ENCODE measurements at places on chromosomes 11 and 22.

GRCh38 chr11:108561535-108561991 lies 32.0 kb downstream of the EXPH5 start:
- DNase-seq, result no peak

GRCh38 chr11:30311189-30311588 lies 11.7 kb upstream of the ARL14EP start:
- no peak for DNase-seq

DNA sequence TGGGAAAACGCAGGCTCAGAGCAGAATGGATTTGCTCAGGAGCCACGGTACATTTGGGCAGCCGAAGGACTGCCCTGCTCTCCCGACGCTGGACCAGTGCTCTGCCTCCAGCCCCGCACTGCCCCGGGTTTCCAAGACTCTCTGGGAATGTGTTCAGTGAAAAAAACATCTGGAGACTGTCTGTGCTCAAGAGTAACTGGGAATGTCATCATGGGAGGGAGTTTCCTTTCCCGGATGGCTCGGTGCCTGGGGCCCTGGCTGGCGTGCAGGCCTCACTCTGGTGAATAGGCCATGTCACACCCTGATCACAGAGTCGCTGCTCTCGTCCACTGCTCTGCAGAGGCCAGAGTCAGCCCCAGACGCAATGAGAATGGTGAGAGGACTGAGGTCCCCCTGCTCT lies 9.8 kb upstream of the APOL6 start:
- DNase-seq, result no peak

- no peak for DNase-seq
Measured at GRCh38 chr22:20728523-20729190, 45.3 kb upstream of the SERPIND1 start.

GRCh38 chr11:5992150-5992549 lies 5.4 kb upstream of the OR52L1 start:
- DNase-seq, result no peak

- no peak for DNase-seq
Measured at GRCh38 chr11:57196596-57196995, 14.8 kb downstream of the LRRC55 start.

DNA sequence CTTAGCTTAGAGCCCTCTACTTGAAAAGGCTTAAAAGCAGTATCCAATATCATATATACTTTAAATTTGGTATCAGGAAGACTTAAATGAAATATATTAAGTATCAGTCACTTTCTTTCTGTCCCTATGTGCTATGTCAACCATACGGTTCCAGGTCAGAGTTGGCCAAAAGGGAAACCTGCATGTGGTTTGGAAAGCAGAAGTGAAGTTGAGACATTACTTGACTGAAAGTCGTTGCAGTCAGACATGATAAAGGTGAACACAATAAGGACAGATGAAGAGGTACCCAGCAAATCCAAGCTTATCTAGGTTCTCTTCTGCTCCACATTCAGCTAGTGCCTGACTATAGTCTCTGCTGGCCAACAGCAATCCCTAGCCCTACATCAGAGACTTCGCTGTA lies 336.8 kb downstream of the KCNA4 start:
- no peak for DNase-seq

DNA sequence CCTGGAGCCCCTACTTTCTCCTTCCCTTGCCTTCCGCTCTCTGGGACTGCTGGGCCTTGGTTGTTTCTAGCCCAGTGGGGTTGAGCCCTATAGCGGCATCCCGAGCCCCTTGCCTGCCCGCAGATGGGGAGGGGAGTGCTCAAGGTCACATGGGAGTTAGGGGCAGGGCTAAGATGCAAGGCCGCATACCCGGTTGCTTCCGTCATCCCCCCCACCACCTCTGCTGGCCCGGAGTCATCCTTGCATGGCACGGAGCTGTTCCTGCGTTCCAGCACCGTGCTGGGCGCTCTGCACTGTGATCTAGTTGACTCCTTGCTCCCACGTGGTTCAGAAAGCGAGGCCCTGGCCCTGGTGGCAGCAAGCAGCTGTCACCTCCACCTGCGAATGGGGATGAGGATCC lies 18.0 kb downstream of the FLRT1 start:
- no peak for DNase-seq

- no peak for DNase-seq
Measured at GRCh38 chr22:26798462-26799065, 141.2 kb downstream of the MIAT start.

GRCh38 chr11:6616596-6617250 lies 2.5 kb downstream of the TPP1 start:
- no peak for DNase-seq

GRCh38 chr11:12195768-12196167 lies 85.4 kb downstream of the MICAL2 start:
- no peak for DNase-seq

DNA sequence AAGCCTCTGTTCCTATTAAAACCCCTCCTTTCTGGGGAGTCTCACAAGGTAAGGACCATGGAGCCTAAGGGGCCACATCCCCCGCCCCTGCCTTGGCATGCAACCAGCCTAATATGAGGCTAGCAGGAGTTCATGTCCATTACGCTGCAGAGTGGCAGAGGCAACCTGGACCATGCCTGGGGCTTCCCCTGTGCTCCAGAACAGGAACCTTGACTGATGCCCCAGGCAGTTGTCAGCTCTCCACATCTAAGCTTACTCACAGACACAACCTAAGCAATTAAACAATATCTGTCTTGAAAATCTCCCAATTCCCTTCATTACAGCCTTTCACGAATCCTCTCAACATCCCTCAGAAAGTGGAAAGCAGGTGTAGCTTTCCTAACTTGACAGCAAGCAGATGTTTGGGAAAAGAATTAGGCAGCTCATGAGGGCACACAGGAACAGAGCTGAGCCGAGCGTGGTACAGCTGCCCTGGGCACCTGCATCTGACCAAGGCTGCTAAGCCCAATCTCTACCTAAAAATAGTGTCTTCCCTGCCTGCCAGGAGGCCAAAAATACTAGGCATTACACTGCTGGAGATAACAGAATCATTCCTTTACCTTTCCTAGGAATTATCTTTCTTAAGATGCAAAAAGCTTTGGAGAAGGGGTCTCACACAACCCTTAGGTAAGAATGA lies 20.8 kb downstream of the C11orf71 start:
- DNase-seq, result no peak

- DNase-seq, result no peak
Measured at GRCh38 chr22:40642316-40642715, 5.8 kb upstream of the MRTFA start.

- DNase-seq, result no peak
Measured at GRCh38 chr22:17774206-17774925, at the start of gene BID. BID (minus strand) TSS chr22:17774469; CDS start chr22:17750116, 24,353 bp downstream.

DNA sequence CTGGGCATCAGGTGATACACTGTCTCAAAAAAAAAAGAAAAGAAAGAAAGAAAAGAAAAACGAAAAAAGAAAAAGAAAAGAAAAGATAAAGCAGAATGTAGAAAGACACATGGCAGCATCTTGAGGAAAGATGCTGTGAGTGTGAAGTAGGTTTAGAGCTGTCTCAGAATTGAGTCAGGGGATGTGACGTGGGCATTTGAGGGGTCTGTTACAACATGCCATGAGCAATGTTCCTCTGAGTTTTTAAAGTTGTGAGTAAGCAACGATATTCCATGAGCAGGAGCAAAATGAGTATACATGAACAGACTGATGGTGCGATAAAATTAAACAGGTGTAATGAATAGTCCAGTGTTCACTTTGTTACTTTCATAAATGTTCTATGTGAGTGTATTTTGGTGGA lies 11.3 kb upstream of the QSER1 start:
- no peak for DNase-seq

GRCh38 chr11:123060277-123061000 lies 1.5 kb downstream of the HSPA8 start:
- DNase-seq, result no peak

DNA sequence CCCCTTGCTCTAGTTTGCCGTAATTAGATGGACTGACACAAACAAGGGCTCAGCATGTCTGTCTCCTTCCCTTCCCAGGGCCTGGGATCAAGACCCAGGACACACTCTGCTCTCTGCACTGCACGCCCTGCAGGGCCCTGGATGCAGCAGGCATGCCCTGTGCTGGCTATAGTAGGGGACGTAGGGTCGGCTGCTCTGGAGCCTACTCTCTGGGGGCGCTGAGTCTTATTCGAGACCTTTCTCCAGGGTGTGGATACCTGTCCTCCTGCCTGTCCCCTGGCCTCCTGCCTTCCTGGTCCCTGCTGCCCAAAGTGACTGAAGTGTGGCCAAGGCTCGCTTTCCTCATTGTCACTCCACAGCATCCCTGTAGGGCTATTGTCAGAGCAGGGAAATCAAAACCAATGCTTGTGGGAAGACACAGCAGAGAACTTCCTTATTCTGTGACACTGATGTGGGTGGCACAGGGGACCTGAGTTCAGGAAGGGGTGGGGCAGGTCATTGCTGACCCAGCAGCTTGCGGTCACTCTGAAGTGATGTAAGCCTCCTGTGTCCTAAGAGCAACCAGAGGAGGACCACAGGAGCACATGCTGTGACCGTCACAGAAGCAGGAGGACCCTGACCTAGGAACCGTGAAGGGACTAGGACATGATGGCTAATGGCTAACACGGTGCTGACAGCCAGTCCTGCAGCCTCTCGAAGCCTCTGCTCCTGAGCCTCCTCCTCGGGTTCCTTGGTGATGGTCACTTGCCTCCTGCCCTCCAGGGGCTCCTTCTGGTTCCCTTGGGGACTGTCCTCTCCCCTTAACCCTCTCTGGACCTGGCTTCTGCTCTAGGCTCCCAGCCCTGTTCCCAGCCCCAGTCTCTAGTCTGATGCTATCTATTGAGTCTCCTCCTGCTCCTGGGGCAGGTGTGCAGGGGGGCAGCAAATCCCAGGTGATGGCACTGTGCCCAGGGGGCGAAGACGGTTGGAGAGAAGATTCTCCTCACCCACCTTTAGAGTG lies 10.3 kb downstream of the APOBEC3A start:
- DNase-seq, result no peak

DNA sequence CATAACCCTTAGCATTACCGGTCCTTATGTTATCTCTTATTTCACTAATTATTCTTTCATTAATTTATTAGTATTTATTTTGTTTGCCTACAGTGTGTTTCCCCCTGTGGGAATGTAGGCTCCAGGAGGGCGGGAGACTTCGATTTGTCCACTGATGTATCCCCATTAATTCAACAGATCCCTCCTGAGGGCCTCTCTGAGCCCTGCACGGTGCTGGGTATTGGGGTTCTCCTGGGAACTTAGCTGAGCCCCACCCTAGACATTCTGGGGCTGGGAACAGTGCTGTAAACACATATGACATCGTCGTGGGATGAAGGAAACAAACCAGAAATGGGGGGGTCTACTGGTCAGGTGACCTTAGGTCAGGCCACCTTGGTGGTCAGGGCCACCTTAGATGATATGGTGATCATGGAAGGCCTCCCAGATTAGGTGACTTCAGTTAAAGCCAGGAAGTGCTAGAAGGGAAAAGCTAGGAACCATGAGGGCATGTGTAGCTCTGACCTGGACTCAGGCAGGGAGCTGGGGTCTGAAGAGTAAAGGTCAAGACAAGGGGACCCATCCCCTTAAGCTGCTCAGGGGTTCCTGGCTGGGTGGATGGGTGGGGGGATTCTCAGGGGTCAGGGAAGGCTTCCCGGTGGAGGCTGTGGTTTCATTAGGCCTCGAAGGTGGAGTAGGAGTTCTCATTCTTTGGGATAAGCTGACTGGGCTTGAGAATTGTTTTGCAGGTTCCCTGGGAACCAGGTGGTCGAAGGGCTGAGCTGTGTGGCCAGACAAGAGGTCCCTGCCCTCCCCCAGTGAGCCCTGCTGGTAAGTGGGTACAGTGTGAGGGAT lies 1.0 kb downstream of the PHETA2 start:
- no peak for DNase-seq

GRCh38 chr11:128388206-128388815 lies 199.0 kb downstream of the ETS1 start:
- no peak for DNase-seq

DNA sequence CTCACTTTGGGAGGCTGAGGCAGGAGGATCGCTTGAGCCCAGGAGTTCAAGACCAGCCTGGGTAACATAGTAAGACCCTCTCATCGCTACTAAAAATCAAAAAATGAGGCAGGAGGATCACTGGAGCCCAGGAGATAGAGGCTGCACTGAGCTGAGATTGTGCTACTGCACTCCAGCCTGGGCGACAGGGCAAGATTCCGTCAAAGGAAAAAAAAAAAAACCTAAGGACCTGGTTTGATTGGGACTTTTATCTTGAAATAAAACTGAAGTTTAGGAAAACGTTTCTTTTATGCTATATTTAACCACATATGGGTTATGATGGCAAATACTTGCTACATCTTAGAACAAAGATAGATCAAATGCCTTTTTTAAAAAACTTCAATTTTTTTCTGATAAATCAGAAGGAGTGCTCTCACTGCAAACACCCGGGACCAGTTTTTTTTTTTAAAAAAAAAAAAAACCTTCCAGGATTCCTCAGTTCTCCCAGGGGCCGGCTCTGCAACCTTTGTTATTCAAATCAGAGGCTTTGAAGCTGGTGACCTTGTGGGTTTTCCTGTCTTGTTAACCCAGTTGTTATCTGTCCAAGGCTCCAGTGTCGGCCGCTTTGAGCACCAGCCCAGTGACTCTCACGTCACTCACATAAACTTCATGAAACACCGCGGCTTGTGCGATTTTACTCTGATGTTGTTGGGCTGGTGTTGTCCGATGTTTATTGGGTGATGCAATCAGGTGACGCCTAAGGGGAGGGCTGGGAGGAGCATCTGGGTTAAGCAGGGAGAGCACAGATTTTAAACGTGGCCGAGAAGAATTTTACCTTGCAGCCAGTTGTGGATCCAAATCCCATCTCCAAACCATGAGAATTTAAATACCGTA lies 24.7 kb upstream of the SLC22A12 start:
- DNase-seq, result no peak

- no peak for DNase-seq
Measured at GRCh38 chr11:133425992-133426391, 106.3 kb downstream of the OPCML start.

DNA sequence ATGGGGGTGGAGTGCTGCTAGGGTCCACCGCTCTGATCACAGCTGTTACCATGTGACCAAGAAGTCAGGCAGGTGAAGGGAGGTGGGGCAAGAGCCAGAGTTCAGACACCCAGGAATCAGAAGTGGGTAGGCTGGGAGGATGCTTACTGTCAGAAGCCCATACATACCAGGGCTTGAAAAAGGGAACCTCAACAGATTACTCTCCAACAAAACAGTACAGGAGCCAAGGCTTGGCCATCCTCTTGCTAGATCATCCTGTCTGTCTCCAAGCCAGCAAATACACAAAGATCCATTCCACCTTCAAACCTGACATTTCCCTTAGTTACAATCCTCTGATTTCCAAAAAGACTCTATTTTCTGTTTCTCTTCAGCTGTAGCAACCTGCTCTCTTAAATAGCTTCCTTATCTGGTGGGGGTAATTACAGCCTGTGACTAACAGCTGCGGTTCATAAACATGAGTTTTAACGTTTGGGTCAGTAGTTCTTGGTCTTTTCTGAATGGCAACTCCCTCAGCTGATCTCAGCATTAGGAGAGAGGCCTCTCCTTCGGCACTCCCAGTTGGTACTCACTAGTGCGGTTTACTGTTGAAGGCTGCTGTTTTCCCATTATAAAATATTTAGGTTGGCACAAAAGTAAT lies 31.1 kb upstream of the WT1 start:
- DNase-seq, result no peak

GRCh38 chr11:33893711-33894397 lies 2.0 kb upstream of the LMO2 start:
- DNase-seq, result peak; percentile 17
